ENCODE measurements at places on chromosomes 12 and 14.

- no peak for DNase-seq
Measured at GRCh38 chr12:121297435-121297991, 1.0 kb upstream of the CAMKK2 start.

DNA sequence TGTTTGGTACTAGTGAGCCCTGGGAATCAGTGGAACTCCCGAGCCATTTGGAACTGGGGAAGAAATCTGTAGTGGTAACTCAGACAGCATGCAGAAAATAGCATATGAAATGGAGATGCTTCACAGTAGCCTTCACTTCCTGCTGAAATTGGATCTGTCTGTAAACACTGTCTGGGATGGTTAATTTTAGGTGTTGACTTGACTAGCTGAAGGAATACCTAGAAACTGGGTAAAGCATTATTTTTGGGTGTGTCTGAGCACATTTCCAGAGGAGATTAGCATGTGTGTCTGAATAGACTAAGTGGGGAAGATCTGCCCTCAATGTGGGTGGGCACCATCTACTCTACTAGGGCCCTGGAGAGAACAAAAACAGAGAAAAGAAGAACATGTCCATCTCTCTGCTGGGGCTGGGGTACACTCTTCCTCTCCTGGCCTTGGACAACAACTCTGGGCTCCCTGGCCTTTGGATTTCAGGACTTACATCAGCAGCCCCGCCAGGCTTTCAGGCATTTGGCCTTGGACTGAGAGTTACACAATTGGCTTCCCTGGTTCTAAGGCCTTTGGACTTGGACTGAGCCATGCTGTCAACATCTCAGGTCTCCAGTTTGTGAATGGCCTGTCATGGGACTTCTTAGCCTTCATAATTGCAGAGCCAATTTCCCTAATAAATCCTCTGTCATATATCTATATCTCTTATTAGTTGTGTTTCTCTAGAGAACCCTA, 14.0 kb upstream of the CRADD start:
- DNase-seq = no peak

GRCh38 chr12:110758922-110759321, 16.2 kb upstream of the PPP1CC start:
- no peak for DNase-seq

- DNase-seq = no peak
Measured at GRCh38 chr12:84904051-84904450, 8.5 kb downstream of the SLC6A15 start.

DNA sequence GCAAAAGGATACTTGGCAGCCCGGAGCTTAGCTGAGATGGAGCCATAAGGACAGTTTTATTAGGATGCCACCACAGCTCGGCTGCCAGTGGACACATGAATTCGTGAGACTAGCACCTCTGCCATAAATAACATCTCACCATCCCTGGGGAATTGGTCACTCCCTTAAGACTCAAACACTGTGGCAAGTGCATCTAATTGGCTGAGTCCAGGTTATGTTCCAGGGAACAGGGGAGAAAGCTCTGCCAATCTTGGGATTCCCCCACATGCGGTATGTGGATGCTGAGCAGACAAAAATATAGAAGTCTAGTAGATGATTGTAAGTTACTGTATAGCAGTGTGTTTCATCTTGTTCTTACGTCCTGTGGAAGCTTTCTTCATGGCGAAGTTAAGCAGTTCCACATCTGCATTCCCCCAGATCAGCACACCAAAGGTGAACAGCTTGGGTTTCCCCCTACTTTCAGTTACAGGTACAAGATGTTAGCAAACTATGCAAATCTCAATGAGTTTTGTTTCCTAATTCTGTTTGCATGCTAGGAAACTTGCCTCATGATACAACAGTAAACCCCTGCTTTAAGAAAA, 131.1 kb downstream of the ETV6 start:
- DNase-seq = no peak

DNA sequence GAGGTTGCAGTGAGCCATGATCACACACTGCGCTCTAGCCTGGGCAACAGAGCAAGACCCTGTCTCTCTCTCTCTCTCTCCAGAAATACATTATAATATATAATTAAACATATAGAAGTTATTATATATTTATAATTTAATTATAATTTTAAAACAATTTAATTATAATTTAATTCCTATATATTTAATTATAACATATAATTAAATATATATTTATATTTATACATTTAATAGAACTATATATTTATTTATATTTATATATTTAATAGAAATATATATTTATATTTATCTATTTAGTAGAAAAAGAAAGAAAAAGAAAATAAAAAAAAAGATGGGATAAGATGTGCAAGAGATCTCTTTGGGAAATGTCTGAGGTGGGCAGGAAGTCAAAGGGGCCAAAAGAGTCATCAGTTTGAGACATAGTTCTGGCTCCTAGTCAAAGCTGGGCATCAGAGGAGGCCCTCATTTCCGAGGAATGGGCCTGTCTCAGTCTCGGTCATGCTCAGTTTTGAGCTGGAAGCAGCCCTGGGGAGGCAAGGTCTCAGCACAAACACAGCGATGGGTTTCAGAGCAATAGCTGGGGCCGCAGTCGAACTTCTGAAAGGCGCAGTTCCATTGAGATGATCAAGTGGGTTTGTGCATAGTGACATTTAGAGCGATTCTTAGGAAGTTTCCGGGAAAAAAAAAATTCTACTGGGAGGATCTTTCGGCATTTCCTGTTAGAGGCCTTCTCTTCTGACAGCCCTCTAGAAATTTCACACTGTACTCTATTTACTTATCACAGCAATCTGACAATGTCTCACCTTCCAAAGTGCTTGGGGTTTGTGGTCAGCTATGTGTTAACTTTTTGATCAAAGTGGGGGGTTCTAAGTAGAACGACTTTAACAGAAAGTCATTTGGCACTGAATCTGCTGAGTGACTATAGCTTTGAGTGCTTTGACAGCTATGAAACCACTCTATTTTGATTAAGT, 58.7 kb upstream of the GZMB start:
- no peak for DNase-seq

- DNase-seq = no peak
Measured at GRCh38 chr12:118011961-118012360, 4.5 kb upstream of the RFC5 start.

DNA sequence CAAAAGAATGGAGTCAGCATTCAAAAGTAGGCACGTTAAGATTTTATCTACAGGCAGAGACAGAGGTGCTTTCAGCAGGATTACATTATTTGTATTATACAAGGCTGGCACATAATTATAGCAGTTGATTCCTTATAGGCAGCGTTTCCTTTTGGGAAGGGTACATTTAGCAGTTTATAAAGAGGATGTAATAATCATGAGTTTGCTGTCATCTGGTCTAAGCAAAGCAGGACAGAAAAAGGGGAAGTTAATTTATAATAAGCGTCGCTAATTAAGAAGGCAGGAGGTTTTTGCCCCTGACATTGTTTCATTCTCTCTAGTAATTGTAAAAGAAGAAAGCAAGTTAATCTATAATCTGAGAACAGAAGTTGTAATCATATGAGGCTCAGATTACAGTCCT, 259.9 kb upstream of the MDGA2 start:
- no peak for DNase-seq

- DNase-seq = no peak
Measured at GRCh38 chr12:79373896-79374499, 316.8 kb downstream of the PAWR start.

DNA sequence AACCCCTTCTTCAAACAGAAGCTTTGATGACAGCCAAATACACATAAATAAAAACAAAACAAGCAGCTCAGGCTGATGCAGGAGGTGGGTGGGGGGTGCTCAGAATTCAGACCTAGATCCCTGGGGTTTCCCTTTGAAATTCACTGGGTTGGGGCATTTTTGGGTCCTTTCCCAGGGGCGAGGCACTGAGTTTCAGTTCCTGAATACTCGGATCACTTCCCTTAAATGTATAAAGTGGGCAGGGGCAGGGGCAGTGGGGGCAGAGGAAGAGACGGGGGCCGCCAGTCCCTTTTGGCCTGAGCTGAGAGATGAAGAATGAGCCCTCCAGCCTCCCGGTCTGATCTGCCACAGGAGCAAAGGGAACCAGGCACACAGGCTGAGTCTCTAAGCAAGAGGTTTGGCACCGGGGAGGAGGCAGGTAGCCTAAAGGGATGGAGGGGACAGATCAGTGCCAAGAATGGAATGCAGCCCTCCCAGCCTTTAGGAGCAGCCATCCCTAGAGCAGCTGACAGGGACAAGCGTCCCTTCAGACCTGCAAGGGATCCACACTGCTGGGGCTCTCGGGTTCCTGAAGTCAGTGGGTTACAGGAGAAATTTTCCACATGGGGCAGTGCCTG, 20.3 kb downstream of the KDM2B start:
- no peak for DNase-seq

DNA sequence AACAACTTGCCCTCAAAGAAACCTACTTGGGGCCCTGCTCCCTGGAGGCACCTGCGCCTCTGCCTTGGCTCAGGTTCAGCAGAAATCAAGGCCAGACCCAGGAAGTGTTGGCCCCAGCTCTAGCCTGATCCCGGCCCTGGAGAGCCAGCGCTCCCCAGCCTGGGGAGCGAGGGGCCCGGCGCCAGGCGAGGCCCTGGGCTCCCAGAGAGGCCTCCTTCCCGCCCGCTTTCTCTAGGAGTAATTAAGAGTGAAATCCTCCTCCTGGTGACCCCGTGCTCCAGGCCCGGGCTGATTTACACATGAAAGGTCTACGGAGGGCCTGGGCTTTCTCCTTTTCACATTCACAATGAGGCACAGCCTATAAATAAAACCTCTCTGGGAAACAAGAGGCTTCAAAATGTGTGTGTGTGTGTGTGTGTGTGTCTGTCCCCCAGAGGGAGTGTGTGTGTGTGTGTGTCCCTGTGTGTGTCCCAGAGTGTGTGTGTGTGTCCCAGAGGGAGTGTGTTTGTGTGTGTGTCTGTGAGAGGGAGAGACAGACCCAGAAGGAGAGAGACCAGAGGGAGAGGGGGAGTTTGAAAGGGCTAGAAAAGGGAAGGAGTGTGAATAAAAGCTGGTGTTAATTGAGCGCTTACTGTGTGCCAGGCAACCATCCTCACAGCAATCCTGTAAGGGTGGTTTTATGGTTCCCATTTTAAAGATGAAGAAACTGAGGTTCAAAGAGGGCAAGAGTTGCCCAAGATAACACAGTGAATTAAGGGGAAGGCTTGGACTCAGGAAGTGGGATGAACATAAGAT, 23.8 kb upstream of the COX6A1 start:
- DNase-seq = no peak

All from GM19239 (cell line).